ENCODE measurements at places on chromosomes 1 and 21.
A peak's percentile ranks its signal among the peaks of the same experiment; 100 is the strongest.

DNA sequence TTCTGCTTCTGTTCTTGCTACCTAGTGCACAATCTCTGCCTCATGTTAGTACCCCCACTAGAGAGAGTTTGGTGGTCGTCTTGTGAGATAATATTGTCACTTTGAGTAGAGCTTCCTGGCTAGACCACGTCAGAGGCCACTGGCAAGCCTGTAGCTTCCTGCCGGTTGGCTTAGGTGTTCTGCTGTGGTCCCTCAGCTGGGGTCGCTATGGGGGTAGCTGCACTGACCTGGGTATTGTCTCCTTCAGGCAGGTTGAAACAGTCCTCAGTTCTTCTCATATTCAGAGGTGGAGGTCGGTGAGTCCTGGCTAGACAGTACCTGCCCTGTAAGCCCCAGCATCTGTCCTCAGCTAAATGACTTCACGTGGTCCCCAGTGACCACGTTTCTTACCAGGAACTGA lies 86.2 kb downstream of the C1orf94 start:
- no peak for DNase-seq

DNA sequence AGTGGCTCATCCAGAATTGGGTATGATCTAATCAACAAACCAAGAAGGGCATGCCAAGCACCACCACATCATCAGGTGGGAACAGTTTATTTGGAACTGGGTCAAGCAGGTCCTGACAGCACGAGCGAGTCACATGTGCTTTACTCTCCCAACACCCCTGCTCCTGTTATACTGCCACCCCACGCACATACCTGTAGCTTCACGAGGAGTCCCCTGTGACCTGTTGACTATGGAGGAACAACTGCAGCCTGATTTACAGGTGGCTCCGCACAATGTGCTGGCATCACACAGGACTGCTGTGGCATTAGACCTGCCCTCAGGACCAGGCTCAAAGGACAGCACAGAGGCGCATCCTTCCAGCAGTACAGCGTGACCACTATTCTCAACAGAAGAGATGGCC lies 70.8 kb upstream of the LRRN2 start:
- DNase-seq, result no peak

DNA sequence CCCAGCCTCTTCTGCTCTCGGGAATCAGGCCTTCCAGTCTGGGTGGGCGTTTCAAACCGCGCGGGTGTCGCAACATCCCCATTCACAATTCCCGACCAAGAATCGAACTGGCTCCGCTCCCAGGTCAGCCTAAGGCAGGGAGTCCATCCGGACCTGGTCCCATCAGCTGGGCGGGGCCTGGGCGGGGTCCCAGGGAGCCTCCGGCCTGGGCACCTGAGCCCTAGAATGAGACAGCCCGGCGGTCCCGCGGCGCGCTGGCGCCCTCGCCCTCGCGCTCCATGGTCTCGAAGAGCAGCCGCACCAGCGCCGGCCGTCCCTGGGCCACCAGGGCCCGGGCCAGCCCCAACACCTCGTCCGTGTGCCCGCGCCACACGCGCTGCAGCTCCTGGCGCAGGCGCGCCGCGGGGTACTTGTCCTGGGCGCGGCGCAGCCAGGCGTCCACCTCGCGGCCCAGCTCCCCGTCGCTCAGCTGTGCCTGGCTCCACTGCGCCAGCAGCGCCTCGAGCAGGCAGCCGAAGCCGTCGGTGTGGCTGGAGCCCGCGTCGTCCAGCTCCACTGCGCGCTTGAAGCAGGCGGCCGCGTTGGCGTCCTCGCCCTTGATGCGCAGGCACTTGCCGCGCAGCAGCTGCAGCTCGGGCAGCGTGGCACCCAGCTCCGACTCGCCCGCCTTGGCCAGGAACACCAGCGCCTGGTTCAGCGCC lies 16.9 kb upstream of the PARS2 start:
- peak; percentile 46 for DNase-seq

GRCh38 chr1:200040481-200041138 lies 13.1 kb downstream of the NR5A2 start:
- DNase-seq, result no peak

GRCh38 chr1:66778969-66779368 lies 22.1 kb downstream of the INSL5 start:
- DNase-seq, result peak; percentile 57

GRCh38 chr1:207755846-207756693 lies 4.2 kb downstream of the CD46 start:
- peak; percentile 9 for DNase-seq

- DNase-seq, result no peak
These were observed 51.3 kb upstream of the ECE1 start for GRCh38 chr1:21341517-21342078.

DNA sequence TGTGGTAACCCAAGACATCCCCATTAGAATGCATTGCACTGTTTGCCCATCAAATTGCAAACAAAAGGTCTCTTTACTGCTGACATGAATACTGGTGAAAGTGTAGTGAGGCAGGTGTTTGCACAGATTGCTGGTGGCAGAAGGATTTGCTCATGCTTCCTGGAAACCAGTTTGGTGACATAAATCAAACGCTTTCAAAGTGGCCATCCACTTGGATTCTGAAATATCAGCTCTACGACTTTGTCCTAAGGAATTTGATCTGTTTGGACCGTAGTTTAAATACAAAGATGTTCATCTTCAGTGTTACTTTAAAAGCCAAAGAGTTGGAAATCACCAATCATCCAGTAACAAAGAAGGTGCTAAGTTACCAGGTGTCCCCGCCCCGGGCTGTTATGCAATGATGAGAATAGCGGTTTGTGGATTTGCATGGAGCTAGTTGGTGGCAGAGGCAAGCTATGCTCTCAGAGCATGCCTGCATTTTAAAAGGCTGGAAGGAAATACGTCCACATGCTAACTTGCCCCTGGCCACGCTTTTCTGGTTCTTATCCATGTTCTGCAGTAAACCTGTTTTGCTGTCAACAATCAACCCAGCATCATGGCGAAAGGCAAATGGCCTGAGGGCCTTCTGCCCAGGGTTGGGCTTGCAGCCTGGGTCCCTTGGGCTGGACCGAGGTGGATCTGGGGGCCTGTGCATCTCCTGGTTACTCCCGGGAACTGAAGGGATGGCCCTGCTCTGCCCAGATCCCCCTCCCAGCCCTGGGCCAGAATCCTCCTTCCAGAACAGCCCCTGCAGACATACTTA lies 49.2 kb downstream of the UMODL1 start:
- no peak for DNase-seq

GRCh38 chr1:61670445-61670844 lies 54.5 kb downstream of the TM2D1 start:
- DNase-seq, result no peak

- no peak for DNase-seq
These were observed 737.2 kb upstream of the CHRM3 start for GRCh38 chr1:238649200-238649599.

GRCh38 chr1:29959356-29959755 lies 723.0 kb downstream of the PTPRU start:
- no peak for DNase-seq

- DNase-seq, result peak; percentile 74
These were observed 95.1 kb downstream of the GPATCH2 start for GRCh38 chr1:217535601-217536377.

GRCh38 chr1:30058970-30059369 lies 664.4 kb downstream of the MATN1 start:
- peak; percentile 93 for DNase-seq

GRCh38 chr21:17201741-17202260 lies 311.0 kb upstream of the CXADR start:
- no peak for DNase-seq

- DNase-seq, result no peak
These were observed 186.2 kb downstream of the RHOU start for GRCh38 chr1:228921481-228921880.

DNA sequence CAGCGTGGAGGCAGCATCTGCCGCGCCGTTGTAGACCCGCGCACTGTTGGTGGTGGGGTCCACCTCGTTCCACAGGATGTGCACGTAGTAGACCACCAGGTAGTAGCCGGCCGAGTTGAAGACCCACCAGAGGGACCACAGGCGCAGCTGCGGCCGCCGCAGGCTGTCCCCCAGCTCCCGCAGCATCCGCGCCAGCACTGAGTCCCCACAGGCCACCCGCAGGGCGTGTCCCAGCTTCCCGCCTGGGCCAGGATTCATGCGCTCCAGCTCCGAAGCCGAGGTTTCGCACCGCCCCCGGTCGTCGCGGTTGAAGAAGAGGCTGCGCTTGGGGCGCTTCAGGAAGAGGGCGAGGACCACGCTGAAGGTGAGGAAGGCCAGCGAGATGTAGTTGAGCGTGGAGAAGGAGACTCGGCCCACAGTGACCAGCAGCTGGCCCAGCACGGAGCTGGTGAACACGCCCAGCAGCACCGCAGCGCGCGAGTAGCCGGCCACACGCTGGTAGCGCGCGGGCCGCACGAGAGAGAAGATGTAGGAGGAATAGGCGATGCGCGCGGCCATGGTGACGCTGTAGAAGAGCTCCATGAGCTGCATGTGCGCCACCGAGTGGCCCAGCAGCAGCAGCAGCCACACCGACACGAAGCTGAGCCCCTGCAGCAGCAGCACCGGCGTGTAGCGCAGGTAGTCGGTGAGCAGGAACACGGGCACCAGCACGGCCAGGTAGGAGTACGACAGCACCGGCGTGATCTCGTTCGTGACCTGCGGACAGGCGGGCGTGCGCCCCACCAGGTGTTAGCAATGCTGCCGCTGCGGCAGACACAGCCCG lies 10.6 kb downstream of the SLC19A1 start:
- no peak for DNase-seq

DNA sequence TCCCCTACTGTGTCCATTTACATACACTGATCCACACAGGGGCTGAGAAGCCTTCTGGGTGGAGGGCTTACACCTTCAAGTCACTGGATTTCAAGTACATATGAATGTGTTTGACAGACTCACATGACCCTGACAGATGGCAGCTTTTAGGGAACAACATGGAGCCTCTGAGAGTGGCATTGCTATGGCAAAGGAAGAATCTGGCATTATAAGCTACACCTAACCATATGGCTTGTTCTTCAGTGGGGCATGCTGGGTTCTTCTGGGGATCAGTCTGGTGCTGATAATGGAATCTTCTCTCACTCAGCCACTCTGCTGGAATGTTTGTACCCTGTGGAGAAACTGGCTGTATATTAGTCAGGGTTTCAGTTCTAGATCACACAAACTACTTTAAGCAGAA lies 68.5 kb upstream of the PDE4B start:
- no peak for DNase-seq

DNA sequence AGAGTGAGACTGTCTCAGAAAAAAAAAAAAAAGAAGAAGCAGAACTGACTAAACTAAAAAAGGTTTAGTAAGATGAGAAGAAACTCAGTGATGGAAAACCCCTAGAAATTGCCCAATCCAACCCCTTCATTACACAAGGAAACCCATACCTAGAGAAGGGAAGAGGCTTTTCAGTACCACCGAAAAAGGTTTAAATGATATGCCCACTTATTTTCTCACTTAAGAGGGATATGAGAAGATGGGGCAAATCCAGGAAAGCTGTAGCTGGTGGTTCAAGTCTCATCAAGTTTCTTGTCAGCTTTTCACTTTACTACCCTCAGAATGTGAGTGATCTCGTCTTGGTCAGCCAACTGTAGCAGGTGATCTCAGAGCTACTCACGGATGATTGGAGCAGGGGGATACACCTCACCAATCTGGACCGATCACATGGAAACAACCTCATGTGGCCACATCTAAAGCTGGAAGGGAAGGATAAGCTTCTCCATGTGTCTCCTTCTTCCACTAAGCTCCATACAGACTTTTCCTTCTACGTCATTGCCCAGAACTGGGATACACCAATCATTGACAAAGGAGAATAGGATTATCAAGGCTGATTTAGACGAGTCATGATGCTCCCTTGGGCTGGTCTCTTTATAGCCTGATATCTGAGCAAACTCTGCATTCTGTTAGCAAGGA lies 126.7 kb upstream of the POU3F1 start:
- DNase-seq, result no peak

- peak; percentile 49 for DNase-seq
These were observed 73.2 kb upstream of the DNAJC6 start for GRCh38 chr1:65235867-65236805.

DNA sequence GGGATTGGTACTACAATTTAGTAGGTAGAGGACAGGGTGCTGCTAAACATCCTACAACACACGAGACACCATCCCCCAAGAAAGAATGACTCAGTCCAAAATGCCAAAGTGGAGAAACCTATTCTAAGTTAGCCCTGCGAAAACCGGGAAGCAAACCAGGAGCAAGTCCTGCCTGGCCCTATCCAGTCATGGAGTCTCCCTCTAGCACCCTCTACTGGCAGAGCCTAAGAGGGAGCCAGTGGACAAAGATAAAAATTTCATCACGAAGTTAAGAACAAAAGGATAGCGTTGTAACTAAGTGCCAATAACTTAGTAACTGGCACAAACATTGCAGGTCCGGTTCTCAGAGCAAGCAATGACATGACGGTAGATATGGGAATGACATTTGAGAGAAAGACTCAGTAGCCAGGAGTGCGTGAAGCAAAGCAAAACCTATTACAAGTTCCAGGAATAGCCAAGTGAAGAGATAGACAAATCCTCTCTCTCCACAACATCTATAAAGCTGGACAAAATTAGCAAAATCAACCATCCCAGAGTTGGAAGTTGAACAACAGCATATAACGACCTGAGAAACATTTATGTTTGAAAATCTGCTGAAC lies 383.5 kb downstream of the OMA1 start:
- DNase-seq, result peak; percentile 80

DNA sequence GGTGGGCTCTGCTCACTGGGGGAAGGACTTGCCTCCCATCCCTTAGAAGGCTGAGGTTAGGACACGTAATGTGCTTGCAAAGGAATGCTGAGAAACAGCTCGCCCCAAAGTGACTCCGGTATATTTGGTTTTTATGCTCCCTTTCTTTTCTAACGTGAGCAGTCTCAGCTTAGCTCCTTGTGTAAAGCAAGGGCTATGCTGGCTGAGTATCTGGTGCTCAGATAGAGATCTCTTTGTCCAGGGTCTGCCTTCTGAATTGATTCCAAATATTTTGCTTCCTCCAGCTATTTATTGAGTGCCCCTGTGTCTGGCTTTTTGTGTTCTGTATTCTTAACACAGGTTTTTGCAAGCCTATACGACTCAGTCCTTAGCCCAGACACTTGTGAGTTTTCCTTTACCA lies 94.5 kb upstream of the ARTN start:
- DNase-seq, result no peak

- no peak for DNase-seq
These were observed 46.3 kb upstream of the IRF2BP2 start for GRCh38 chr1:234656070-234656895.

DNA sequence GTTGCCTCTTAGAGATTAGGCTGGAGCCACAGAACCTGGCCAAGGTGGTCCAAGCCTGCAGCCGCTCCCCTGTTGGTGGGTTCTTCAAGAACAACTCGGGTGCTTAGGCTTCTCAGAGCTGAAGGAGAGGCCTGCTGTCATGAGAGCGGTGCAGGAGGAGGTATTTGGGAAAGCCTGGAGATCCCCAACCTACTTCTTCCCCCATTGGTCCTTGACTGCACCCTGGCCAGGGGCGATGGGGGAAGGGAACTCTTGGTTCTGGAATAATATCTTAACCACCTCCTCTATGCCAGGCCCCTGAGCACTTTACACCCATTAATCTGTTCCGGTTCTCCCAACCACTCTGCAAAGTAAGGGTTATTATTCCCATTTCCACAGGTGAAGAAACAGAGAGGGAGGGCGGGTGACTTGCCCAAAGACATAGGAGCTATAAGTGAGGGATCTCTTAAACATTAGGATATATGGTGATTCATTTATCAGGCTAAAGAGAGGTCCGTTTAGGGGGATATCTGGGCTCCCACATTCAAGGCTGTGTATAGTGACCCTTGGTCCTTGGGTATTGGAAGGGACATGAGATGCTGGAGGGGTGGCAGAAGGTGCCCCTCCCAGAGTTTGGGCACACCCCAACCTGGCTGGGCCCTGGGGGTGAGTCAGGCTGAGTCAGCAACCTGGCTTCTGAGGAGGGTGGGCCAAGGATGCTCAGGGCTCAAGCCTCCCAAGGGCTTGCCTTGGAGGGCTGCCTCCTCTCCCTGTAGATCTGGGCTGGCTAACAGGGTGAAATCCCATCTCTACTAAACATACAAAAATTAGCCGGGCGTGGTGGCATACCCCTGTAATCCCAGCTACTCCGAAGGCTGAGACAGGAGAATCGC lies 5.2 kb downstream of the TRNP1 start:
- DNase-seq, result peak; percentile 77

All from GM23248 (cell line).